ENCODE measurements at places on chromosomes 12 and 14.

- peak; percentile 98 for ATAC-seq
Observed at GRCh38 chr12:51827925-51828818, 20.3 kb downstream of the FIGNL2 start.

GRCh38 chr14:96754162-96754844, 42.9 kb upstream of the VRK1 start:
- no peak for ATAC-seq

- no peak for ATAC-seq
Observed at GRCh38 chr14:101108579-101109346, 205.2 kb upstream of the RTL1 start.

GRCh38 chr12:46609674-46610073, 216.1 kb downstream of the SLC38A4 start:
- ATAC-seq = no peak

- ATAC-seq = no peak
Observed at GRCh38 chr12:52691841-52692150, 11.5 kb downstream of the KRT77 start.

DNA sequence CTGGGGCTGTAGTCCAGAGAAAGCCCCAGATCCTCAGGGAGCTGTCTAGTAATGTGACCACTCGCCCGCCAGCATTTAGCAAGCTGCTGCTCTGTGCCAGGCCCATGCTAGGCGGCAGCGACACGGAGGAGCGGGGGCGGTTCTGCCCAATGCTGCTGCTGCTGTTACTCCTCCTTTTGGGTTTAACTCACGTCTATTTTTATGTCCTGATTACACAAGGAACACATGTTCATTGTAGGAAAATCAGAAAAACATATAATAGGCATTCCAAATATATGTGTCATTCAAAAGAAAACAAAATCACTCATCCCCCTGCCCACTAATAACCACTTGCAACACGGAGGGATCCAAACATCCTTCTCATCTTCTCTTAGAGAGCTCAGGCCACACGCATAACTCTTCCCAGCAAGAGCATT, 30.4 kb downstream of the CCDC92 start:
- ATAC-seq = no peak

DNA sequence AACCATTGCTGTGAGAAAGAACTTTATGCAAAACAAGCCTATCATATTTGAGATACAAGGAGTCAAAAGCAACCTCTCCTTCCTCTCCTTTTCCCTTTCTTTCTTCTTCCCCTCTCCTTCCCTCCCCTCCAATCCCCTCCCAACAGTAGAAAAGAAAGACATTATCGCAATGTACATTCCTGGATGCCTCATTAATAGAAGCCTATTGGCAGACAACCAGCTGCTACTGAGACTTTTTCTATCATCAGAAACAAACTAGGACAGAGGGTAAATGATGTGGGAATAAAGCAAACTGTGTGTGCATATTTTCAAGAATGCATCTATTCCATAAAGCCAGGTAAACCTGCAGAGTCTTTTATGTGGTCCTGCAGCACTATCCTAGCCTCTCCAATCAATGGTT, 237.2 kb downstream of the ITPR2 start:
- ATAC-seq = no peak

DNA sequence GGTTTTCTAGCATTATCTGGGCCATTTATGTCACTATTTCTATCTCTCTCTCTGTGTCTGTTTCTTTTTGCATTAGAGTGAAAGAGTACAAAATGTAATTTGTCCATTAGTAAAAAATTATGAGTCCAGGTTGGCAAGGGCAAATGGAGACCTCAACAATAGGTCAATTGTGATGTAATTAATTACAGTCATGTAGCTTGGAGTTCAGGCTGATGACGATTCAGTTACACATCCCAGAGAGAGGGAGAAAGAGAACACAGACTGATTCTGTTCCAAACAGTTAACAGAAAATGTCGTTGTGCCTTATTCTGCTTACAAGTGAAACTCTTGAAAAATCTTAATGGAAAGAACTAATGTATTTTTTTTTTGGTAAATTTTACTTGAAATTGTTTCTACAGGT, 83.3 kb downstream of the ATXN7L3B start:
- no peak for ATAC-seq

- peak; percentile 83 for ATAC-seq
Observed at GRCh38 chr12:110280779-110281548, at the start of gene ATP2A2. ATP2A2 (plus strand) TSS chr12:110281247; CDS start chr12:110281790, 543 bp downstream.

DNA sequence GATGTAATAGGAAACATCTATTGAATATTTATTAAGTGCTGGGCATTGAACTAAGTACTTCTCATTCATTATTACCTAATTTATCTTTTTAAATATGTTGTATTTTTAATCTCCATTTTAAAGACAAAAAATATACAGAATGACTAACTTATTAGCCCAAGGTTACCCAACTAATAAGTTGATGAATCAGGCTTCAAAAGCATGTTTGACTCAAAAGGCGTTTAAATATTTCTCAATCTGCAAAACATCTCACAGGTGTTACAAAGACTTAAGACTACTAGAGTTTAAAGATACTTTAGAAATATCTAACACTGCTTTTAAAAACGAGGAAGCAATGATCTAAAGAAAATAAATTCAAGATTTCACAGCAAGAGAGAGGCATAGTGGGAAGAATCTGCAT, 457.4 kb upstream of the DCN start:
- no peak for ATAC-seq

GRCh38 chr12:61367281-61367785, 892.9 kb upstream of the USP15 start:
- ATAC-seq = no peak

- no peak for ATAC-seq
Observed at GRCh38 chr12:70590051-70590450, 47.2 kb downstream of the PTPRB start.

GRCh38 chr14:49212721-49213120, 373.5 kb downstream of the RPS29 start:
- no peak for ATAC-seq

DNA sequence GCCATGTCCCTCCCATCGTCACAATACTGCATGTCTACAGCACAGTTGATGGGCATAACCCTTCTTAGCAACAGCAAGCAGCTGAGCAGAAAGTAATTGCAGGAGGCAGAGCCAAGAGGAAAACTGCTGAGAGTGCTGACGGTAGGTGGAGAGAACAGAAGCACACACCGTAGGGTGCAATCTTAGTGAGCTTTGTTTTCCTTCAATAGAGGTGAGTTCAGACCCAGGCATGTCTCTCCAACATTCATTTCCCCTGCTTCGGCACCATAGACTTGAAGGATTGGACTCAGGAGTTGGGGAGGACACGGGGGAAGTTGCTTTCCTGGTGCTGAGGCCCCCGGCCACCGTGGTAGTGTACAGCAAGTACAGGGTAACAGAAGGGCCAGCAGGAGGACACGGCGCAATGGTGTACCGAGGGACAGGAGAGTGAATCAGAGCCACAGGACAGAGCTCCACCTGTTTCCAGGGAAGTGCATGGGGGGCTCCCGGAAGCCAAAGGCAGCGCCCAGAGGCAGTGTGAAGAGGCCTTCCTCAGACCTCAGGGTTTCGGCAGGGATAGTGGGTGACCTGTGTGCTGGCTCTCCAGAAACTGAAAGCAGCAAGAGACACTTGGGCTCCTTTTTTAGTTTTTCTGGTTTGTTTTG, 36.3 kb upstream of the SINHCAF start:
- ATAC-seq = peak; percentile 5

GRCh38 chr14:42535397-42535796, 928.7 kb downstream of the LRFN5 start:
- no peak for ATAC-seq

GRCh38 chr14:73879027-73879426, 7.6 kb upstream of the ZNF410 start:
- no peak for ATAC-seq

DNA sequence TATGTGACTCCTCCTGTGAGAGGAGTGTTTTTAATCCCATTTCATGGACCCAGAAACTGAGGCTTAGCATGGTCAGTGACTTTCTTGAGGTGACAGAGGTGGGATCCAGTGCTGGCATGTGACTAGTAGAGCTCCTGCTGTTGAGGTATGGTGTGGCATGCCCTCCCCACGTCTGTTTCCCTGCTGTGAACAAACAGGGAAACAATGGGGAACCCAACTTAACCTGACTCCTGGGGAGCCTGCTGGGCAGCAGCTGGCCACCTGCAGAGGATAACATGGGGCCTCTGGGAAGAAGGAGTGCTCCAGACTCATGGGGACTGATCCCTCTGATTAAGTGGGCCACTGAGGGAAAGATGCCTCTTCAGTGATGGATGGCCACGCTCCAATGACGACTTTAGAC, 114.0 kb downstream of the BEGAIN start:
- no peak for ATAC-seq

GRCh38 chr12:60257063-60257462, 661.2 kb downstream of the SLC16A7 start:
- ATAC-seq = no peak

GRCh38 chr14:37437490-37437889, 157.6 kb downstream of the FOXA1 start:
- no peak for ATAC-seq

DNA sequence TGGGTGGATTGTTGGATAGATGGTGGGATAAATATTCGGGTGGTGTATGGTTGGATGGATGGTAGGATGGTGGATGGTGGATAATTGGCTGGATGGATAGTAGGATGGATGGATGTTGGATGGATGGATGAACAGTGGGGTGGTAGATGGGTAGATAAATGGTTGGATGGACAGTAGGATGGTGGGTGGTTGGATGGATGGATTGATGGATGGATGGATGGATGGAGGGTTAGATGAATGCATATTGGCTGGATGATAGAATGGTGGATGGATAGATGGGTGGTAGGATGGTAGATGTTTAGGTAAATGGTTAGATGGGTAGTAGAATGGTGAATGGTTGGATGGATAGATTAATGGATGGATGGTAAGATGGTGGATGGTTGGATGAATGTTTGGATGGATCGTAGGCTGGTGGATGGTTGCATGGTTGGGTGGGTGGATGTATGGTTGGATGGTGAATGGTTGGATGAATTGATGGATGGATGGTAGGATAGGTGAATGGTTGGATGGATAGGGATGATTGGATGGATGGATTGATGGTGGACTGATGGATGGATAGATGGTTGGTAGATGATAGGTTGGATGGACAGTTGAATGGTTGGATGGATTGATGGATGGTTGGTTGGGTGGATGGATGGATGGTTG, 23.6 kb downstream of the ZBTB42 start:
- ATAC-seq = no peak
